ENCODE measurements at places on chromosomes 16 and 17.

DNA sequence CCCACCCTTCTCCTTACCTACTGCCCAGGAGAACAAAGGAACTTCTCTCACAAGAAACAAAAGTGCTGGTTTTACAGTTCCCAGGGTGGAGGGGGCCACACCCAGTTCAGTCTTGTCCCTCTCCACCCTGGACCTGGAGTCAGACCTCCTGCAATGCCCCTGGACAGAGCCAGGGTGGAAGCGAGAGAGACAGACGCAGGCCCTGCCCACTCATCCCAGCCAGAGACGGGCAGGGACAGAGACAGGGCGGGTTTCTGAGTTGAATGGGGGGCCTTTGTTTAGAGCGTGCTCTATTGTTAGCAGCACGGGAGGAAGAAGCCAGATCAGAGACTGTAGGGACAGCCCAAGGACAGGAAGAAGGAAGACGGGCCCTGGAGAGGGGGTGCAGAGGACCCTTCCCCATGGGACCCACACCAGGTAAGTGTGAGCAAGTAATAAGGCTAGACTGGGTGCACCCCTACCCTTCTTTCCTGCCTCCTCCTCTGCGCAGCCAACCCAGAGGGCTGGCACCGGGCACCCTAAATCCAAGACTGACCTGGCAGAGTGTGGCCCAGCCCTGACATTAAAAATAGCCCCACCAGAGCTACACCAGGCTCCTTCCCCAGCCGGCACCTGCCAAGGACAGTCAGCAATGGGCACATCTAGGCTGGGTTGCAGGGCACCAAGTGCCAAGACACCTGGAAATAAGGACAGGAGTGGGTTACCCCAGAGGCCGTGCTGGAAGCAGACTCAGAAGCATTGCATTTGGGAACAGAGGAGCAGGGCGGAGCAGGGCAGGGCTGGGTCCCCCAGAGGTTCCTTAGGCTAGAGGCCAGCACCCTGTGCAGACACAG is 10.9 kb downstream of the JUP start:
- DNase-seq, result no peak

DNA sequence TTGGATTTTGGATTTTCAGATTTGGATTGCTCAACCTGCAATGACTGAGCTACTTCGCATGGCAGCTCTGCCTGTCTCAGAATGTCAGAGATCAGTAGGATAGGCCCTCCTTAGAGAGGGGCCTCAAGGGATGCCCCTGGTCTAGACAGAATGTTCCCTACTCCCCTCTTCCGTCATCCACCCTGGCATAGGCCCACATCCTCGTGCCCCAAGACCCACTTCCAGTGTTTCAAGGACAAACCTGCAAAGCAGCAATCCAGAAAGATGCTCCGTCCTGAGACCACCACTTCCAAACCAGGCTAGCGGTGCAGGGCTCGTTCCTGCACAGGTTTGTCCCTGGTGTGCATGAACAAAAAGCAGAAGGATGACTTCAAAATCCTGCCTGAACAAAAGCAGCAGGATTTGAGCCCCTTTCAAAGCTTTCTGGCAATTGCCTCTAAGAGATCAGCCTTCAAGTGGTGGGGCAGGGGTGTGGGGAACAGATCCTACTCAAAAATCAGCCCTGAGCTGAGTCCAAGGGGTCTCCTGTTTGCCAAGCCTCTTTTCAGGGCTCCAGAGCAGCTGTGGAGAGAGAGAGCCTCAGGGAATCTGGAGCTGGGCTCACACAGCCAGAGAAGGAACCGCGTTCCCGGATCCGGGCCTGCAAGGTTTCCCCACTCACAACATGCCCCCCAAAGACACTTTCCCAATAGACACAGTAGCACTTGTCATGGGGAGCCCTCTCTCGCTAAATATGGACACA is 121.1 kb downstream of the SOCS1 start:
- DNase-seq, result no peak

- DNase-seq, result no peak
Measured at GRCh38 chr17:1462164-1463112, 6.4 kb upstream of the CRK start.

GRCh38 chr17:34584805-34585416 is 5.5 kb downstream of the TMEM132E start:
- no peak for DNase-seq

DNA sequence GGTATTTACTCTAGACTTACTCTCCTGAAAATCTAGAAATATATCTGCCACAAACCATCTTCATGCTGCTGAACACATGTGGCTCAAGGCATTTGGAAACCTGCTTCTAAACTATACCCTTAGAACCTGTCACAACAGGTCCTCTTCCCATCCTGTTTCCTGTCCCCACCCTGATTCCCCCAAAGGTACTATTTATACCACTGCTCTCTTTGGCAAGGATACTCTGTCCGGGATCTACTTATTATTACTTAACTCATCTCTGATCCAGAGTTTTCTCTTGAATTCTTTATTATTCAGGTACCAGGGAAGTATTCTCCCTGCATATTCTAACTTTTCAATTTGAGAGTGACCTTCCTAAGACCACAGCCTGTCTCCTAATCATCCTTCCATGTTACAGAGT is 33.4 kb downstream of the TRAF4 start:
- DNase-seq, result no peak

DNA sequence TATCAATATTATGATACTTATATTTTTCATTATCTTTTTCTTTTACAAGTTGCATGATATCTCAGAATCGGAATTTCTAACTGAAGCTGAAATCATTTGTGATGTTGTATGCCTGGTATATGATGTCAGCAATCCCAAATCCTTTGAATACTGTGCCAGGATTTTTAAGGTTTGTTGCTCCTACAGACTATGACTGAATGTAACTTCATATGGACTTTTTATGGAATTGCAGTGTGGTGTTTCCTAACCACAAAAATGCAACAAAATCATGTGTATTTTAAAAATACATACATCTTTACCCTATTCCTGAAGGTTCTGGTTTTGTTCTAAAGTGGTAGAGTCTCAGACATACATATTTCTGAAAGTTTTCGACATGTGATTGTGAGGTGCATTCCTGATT is 58.8 kb upstream of the RHBDL3 start:
- DNase-seq, result no peak

DNA sequence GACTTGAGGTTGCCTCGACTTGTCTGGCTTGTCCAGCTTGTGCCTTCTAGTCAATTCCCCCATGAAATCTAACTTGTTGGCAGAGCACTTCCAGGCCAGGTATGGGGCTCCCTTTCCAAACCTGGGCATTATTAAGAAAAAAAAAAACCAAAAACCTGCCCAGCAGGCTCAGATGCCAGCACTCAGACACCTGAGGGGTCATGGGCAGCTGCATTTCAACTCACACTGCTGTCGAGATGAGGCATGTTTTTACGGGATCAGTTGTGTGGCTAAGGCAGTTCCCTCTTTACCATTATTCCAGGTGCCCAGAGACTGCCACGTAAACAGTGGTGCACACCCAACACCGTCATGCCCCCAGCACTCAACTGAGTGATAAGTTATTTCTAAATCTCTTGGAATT is 17.8 kb downstream of the TMEM11 start:
- no peak for DNase-seq

DNA sequence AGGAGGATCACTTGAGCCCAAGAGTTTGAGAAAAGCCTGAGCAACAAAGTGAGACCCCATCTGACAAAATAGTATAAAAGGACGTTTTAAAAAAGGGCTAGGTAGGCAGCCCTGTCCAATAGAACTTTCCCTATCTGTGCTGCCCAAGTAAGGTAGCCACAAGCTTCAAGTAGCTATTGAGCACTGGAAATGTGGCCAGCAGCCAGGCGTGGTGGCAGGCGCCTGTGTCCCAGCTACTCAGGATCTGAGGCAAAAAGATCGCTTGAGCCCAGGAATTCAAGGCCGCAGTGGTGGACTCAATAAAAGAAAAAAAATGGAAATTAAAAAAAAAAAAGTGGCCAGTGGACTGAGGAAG is 1.5 kb upstream of the NQO1 start:
- no peak for DNase-seq

- no peak for DNase-seq
Measured at GRCh38 chr17:14197586-14197985, 39.1 kb downstream of the CDRT15 start.

GRCh38 chr16:71880176-71880575 is 3.8 kb downstream of the ZNF821 start:
- no peak for DNase-seq

- DNase-seq, result no peak
Measured at GRCh38 chr16:61862221-61863155, 173.8 kb downstream of the CDH8 start.

- no peak for DNase-seq
Measured at GRCh38 chr17:78474614-78475146, 96.2 kb downstream of the PGS1 start.

GRCh38 chr17:20191056-20191455 is 181.9 kb downstream of the SPECC1 start:
- DNase-seq, result no peak

DNA sequence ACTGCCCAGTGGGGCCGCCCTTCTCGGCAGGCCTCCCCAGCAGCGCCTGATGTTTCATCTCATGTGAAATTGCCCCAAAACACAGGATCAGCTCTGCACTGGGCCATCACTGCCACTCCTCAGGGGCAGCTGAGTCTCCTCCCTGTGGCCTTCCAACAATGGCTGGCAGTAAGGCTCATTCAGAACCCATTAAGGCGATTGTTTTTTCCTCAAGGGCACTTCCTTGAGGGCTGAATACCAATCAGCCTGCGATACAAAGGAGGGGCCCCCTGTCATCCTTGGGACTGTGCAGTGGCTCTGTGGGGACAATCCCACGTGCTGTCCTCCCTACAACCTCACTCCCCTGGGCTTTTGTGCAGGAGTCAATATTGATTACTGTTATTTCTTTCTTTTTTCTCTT is 47.5 kb downstream of the XYLT1 start:
- no peak for DNase-seq

DNA sequence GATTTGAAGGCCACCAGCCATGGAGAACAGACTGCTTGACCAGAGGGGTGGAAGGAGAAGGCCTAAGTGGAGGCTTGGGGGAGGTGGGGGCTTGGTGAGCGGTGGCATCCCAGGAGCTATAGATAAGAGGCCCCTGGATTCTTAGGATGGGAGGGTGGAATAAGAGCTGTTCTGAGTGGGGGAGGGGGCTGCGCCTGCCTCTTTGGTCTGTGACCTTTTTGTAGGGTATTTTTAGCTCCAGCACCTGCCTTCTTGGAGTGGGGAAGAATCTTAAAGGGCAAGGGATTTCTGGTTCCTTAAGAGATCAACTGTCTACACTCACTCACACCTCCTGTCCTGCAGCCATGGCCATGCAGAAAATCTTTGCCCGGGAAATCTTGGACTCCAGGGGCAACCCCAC is 567 bp downstream of the ENO3 start:
- DNase-seq, result no peak

GRCh38 chr16:17037499-17037898 is 433.3 kb downstream of the XYLT1 start:
- DNase-seq, result no peak

GRCh38 chr16:78005881-78006280 is 16.5 kb upstream of the CLEC3A start:
- no peak for DNase-seq

All from NCI-H2081 treated with DMSO at 0.1 percent for 48 hours (cell line).